ENCODE measurements at places on chromosomes 2 and 18.

- H3K4me1 ChIP-seq = peaks cover 1% of the 10 kb centered on the region
- DNase-seq = no peak
- no peak overlapping the region for H3K4me3 ChIP-seq
- no peak overlapping the region for H3K27ac ChIP-seq
- no peaks in the 10 kb centered on the region for H3K36me3 ChIP-seq
Observed at GRCh38 chr2:132754392-132754791, 84.4 kb upstream of the LYPD1 start.

DNA sequence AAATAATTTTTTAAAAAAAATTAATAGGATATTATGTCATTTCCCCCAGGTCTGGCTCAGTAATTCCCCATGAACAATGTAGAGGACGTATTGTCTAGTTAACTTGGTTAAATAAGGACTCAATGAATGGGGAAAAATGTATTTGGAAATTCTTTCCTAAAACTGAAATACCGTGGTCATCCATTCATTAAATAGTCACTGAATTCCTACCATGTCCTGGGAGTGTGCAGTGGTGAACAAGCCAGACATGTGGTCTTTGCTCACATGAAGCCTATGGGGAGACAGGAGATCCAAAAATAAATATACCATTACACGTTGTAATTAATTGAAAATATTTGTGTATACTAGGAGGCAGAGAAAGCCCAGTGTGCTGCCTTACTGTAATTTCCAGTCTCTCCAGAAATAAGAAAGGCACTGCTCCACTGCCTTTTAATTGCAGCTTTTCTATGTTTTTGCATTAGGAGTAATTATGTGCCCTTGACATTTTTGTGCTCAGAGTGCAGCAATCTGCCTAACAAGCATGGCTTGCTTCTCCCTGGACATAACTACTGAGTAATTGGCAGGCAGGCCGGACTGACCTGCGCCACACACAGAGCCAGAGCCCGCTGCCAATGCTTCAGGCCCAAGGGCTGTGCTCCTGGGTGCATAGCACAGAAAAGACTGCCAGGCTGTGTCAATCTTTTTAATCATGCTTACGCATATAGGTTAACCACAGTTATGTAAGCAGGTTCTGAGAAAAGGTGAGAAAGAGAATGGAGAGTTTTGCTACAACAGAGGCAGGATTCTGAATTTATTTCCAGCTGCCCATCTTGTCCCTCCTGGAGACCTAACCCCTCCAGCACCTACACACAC lies 22.2 kb upstream of the TTC39C start:
- no peaks in the 10 kb centered on the region for H3K4me1 ChIP-seq
- H3K27ac ChIP-seq = no peak overlapping the region
- H3K36me3 ChIP-seq = no peaks in the 10 kb centered on the region
- H3K27me3 ChIP-seq = no peaks in the 10 kb centered on the region

- H3K4me1 ChIP-seq = no peaks in the 10 kb centered on the region
- no peak for DNase-seq
- no peak overlapping the region for H3K27ac ChIP-seq
- H3K27me3 ChIP-seq = no peaks in the 10 kb centered on the region
Observed at GRCh38 chr18:8667846-8668245, 37.5 kb upstream of the MTCL1 start.

DNA sequence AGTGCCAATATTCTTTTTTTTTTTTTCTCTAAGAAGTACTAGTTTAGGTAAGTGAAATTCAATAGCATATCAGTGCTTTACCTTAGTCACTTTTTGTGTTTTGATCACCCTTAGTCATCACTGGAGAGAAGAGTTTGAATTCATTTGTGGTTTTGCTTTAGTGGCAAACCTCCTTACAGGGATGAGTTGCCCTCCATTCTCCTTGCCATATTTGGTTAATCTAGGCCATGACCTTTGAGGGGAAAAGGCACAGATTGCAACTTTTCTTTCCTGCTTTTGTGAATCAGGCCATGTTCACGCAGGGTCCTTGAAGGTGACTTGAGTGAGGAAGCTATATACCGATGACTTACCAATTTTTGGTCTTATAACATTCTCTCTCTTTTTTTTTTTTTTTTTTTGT lies 34.4 kb downstream of the PLEKHA3 start:
- no peaks in the 10 kb centered on the region for H3K27me3 ChIP-seq
- H3K27ac ChIP-seq = no peak overlapping the region
- no peaks in the 10 kb centered on the region for H3K4me1 ChIP-seq

DNA sequence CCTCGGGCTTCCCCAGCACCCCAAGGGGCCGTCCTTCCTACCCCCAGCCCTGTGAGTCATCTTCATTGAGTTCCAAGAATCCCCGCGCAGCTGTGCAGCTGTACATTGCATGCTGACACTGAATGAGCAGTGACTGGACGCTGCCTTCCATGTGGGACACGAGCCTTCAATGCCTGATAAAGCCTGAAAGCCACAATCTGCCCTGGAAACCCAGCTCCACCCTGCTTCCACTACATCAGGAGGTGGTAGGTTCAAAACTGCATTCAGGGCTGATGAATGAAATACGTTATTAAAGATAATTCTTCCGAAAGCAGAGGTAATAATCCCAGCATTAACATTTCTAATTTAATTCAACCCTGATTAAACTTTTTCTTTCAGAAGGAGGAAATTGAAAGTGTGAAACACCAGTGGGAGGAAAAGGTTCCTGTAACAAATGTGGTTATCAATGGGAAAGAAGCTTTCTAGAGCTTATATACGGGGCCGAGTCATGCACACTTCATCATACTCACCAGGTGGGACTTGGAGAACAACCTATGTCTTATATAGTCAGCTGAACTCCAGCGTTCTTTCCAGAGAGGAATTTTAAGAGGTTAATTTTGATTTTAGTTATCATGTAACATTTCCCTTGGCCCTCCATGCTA lies 360.1 kb downstream of the LPIN1 start:
- H3K4me3 ChIP-seq = no peak overlapping the region
- H3K27ac ChIP-seq = no peak overlapping the region
- DNase-seq = peak; percentile 59
- no peaks in the 10 kb centered on the region for H3K4me1 ChIP-seq
- no peaks in the 10 kb centered on the region for H3K36me3 ChIP-seq

DNA sequence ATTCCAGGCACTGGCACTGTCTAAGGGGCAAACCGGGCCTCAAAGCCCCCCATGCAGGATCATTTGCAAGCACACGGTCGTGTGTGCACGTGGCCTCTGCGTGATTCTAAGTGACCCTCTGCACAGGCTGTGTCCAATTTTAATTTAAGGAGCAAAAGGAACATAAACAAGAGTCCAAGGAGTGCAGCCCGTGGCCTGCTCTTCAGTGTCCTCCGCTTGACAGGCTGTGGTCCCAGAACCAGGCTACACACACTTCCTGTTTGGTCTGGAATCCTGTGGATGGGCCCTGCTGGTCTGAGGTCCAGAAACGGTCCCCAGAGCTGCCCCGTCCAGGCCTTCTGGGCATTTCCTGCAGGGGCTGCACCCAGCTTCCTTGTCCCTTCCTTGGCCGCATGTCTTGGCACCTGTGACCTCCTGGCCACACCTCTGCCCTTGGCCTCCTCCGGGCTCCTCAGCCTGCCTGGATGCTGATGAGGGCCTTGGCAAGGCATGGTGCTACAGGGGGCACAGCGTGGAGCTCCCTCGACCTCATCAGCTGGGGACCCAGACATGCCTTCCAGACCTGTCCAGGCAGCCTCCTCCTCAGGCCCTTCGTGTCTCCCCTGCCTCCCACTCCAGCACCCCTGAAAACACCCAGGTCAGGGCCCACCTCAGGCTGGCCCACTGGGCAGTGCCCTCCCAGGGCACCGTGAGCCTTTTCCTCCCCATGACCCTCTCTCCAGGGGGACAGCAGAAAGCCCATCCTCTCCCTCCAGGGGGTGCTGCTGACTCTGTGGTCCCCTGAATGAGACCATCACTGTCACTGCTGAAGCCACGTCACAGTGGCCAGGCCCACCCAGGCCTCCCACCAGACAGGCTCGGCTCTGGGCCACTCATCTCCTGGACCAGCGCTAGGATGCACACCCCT lies 136.4 kb upstream of the GPC1 start:
- DNase-seq = no peak
- no peaks in the 10 kb centered on the region for H3K4me1 ChIP-seq
- H3K4me3 ChIP-seq = no peak overlapping the region
- H3K36me3 ChIP-seq = no peaks in the 10 kb centered on the region
- no peaks in the 10 kb centered on the region for H3K27me3 ChIP-seq
- no peak overlapping the region for H3K27ac ChIP-seq

- H3K4me3 ChIP-seq = no peak overlapping the region
- H3K27me3 ChIP-seq = no peaks in the 10 kb centered on the region
- peak overlapping the region; percentile 26 for H3K27ac ChIP-seq
- H3K36me3 ChIP-seq = no peaks in the 10 kb centered on the region
- H3K4me1 ChIP-seq = peaks cover 14% of the 10 kb centered on the region
- peak; percentile 97 for DNase-seq
Observed at GRCh38 chr18:54961016-54961423, 1.8 kb upstream of the CCDC68 start.

GRCh38 chr18:77063260-77063659 lies 69.3 kb downstream of the MBP start:
- H3K27ac ChIP-seq = no peak overlapping the region
- H3K36me3 ChIP-seq = no peaks in the 10 kb centered on the region
- H3K4me3 ChIP-seq = no peak overlapping the region
- no peaks in the 10 kb centered on the region for H3K27me3 ChIP-seq

- no peak for DNase-seq
- H3K27me3 ChIP-seq = no peaks in the 10 kb centered on the region
- H3K27ac ChIP-seq = no peak overlapping the region
- no peaks in the 10 kb centered on the region for H3K36me3 ChIP-seq
- no peaks in the 10 kb centered on the region for H3K4me1 ChIP-seq
Observed at GRCh38 chr2:17184512-17184911, 333.7 kb downstream of the RAD51AP2 start.

GRCh38 chr2:226423498-226423960 lies 376.1 kb downstream of the IRS1 start:
- H3K27me3 ChIP-seq = no peaks in the 10 kb centered on the region
- H3K4me3 ChIP-seq = no peak overlapping the region
- no peak overlapping the region for H3K27ac ChIP-seq
- DNase-seq = peak; percentile 41
- H3K4me1 ChIP-seq = peaks cover 19% of the 10 kb centered on the region

Measured in lung (tissue), 17 donors.